ENCODE measurements at places on chromosomes 3 and 15.

DNA sequence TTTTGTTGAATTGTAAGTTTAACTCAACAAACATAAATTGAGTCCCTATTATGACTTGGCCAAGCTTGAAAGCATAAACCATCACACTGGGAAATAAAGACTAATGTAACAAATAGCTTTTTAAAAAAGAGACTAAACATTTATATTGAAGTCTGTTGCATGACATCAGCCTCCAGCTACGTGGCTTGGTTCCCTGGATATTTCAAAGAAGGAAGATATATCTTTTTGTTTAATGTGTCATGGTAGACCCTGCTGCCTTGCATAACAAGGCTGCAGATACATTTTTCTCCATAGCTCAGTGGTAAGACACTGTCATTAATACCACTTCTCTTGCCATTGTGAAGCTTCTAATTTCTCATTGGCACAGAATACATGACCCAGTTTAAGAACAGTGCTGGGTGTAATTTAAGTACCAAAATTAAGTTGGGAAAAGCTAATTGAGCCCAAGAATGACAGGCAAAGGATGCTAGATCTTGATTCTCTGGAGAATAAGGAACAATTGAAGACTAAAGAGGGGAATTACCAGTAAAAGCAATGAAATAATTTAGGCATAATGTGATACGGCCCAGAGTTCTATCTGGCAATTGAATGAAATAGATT is 14.0 kb downstream of the RCN2 start:
- no peak for DNase-seq

- no peak for DNase-seq
Measured at GRCh38 chr15:74406517-74406916, 27.2 kb downstream of the SEMA7A start.

GRCh38 chr3:169541528-169541927 is 122.0 kb downstream of the MECOM start:
- DNase-seq = no peak

DNA sequence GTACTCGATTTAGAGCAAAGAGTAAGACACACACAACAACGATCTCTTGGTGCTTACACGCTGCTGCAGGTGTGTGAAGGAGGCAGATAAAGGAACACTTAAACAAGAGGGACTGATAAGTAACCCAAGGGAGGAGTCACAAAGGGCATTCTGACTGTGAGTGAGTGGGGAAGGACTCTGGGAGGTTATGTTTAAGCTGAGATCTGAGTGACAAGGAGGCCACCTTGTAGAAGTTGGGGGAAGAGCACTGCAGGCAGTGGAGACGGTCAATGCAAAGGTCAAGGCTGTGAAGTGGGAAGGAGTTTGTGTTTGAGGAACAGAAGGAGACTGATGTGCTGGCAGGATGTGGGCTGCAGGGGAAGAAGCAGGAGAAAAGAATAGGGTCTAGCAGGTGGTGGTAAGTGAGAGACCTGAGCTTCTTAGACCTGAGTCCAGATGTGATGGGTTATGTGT is 63.1 kb downstream of the LPP start:
- no peak for DNase-seq

GRCh38 chr15:100019601-100020000 is 286.4 kb upstream of the LYSMD4 start:
- no peak for DNase-seq

- no peak for DNase-seq
Measured at GRCh38 chr3:189282741-189283140, 111.0 kb downstream of the TPRG1 start.

DNA sequence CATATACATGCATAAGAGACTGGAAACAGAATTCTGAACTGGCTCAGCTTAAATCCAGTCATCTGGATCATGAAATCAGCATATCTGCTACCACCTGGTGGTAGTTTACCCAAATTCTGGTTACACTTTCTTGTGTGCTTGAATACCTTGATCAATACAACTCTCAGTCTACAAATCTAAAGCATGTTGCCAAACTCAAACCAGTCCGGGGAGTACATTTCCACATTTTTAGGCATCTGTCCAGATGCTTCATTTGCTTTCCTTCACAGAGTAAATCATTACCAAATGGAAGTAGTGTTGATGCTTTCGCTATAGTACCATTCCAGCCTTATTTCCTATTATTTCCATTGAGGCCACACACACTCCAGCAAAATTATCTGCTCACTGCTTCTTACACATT is 126.4 kb downstream of the P2RY1 start:
- DNase-seq = no peak

GRCh38 chr3:59545374-59545773 is 495.5 kb upstream of the CFAP20DC start:
- DNase-seq = no peak

DNA sequence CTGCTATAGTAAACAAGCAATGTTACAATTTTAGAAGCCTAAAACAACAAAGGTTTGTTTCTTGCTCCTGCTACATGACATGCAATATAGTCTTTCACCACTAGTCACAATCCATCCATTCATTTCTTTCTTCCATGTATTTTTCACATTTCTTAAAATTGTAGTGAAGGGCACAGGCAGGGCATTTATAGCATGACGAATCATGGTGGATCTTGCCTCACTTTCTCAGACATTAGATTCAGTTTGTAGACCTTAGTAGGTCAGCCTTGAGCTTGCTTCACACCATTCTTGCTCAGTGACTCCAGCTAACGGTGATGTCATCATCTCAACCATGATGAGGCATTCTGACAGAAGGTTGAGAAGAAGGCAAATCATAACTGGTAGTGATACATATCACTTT is 546.8 kb downstream of the TBL1XR1 start:
- no peak for DNase-seq

GRCh38 chr3:145088917-145089316 is 1072.1 kb downstream of the PLOD2 start:
- no peak for DNase-seq

DNA sequence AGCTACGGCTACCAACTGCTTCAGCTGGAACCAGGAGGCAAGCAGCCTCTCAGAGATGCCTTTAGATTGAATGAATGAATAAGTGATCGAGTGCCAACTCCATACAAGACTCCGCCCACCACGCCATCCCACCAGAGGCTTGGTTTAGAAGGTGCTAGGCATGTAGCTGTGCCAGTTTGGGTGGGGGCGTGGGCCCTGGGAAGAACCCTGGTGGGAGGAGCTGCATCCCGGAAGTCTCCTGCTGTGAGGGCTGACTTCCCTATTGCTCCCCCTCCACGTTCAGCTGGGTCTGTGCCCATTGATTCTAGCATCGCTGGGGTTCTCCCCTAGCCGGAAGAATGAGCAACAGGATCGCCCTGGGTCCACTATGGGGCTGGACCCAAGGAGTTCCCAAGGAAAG is 20.9 kb downstream of the LINGO1 start:
- DNase-seq = no peak

- no peak for DNase-seq
Measured at GRCh38 chr3:105938101-105938500, 69.3 kb upstream of the CBLB start.

DNA sequence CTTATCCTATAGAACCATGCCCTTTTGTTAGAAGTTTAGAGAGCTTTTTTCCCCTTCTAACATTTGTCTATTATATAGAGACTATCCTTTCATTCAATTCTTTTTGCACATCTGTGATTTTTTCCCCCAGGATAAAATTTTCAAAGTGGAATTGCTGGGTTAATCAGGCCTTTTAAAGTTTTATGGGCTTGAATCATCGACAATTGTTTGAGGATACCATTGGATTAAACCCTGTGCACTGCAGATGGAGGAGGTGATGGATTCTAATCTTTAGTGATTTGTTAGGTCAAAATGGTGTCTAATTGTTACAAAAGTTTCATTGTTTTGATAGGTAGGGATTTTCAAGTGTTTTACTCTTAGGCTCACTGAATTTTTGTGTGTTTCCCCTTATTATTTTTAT is 463.7 kb upstream of the CFAP20DC start:
- no peak for DNase-seq

GRCh38 chr15:45612790-45613415 is 21.9 kb upstream of the SQOR start:
- no peak for DNase-seq

- no peak for DNase-seq
Measured at GRCh38 chr15:37220949-37221670, 120.8 kb upstream of the MEIS2 start.

DNA sequence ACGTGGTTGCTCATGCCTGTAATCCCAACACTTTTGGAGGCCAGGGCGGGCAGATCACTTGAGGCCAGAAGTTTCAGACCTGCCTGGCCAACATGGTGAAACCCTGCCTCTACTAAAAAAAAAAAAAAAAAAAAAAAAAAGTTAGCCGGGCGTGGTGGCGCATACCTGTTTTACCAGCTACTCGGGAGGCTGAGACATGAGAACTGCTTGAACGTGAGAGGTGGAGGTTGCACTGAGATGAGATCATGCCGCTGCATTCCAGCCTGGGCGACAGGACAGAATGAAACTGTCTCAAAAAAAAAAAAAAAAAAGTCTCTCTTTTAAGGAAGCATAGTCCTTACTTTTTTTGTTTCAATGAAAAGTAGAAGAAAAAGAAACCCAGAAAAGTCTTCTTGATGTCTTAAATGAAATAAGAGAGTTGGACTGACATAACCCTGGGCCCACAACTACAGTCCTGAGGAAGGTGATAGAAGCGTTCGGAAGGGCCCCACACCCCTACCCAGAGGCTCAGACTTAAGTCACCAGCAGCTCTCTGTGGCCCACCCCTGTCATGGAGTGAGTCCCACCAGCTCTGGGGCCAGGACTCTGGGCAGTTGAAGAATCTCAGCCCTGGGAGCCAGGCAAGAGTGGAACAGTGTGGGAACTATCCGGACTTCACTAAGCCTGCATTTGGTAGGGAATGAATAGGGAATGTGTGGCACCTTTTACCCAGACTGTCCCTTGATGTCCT is 2.6 kb downstream of the NME9 start:
- DNase-seq = no peak

- no peak for DNase-seq
Measured at GRCh38 chr3:49454458-49454857, 15.6 kb upstream of the DAG1 start.

- DNase-seq = no peak
Measured at GRCh38 chr3:41652506-41652905, 309.4 kb downstream of the ULK4 start.

- no peak for DNase-seq
Measured at GRCh38 chr3:138397983-138398382, 36.4 kb upstream of the ESYT3 start.

DNA sequence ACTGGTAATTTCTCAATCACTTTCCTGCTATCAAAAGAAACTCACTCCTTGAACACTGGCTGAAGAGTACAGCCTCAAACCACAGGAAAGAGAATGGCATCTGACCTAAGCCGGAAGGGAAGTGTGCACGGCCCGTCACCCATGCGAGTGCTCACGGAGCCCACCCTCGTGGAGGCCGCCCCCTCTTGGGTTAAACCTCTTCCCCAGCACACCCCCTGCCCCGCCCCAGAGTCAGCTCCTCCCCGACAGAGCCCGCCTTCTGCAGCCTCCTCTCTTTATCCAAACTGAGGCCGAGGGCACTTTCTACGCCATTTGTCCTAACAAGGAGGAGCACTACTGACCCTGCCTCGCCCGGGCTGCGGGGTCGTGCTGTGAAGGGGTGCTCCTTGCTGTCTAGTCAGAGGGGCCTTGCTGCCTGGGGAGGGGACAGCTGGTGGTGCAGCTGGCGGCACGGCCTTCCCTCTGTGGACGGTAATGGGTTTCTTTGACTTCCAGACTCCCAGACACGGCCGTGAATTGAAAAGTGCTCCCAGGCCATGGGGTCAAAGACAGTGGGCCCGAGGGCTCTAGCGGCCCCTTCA is 137.7 kb downstream of the NSMCE3 start:
- no peak for DNase-seq

- no peak for DNase-seq
Measured at GRCh38 chr3:119157971-119158370, 12.0 kb downstream of the TEX55 start.

DNA sequence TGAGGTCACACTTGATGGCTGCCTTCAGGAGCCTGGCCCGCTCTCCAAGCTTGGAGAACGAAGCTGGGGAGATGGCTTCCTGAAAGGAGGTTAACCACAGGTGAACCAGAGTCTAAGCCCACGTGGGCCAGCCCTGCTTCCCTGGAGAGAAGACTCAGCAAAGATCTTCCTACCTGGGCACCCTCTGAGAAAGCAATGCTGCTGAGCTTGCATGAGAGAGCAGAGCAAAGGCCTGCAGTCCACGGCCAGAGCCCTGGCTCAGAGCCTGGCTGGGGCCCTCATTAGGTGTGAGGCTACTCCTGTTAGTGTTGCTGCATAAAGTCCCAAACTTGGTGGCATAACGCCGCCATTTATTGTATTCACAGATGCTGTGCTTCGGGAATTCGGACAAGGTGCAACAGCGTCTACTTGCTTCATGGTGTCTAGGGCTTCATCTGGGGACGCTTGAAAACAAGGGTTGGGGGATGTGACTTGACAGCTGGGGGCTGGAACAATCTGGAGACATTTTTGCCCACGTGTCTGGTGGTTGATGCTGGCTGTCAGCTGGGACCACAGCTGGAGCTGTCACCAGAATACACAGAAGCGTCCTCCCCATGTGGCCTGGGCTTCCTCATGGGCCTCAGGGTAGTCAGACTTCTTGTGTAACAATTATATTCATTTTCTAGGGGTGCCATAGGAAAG is 87.9 kb upstream of the MEF2A start:
- no peak for DNase-seq

DNA sequence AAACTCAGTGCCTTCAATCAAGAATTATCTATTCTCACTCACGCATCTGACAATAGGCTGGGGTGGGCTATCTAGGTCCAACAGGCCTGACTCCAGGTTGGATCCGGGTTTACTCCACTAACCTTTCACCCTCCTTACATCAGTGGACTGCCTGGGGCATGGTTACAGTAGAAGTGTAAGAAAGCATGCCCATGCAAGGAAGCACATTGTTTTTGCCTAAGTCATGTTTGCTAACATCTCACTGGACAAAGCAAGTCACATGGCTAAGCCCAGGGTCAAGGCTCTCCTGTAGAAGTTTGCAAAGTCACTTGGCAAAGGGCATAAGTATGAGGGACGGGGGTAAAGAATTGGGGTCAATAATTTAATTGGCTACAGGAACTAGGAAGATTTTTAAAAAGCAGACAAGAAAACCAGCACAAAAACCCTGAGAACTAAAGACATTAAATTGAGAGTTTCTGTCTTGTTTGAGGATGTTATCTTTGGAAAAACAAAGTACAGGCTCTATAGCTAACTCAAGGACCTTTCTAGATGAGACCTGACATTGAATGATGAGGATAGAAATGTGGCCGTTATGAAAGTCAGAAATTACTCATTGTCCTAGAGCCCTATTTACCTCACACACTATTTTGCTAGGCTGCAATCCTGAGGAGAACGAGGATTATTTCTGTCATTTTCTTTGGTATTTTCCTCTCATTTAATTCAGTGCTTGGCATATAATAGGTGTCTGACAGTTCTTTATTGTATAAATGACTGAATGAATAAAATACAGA is 214.2 kb downstream of the IL20RB start:
- no peak for DNase-seq

GRCh38 chr15:52717924-52718323 is 38.7 kb upstream of the ATOSA start:
- no peak for DNase-seq

GRCh38 chr15:66872405-66872804 is 170.4 kb downstream of the SMAD6 start:
- no peak for DNase-seq

DNA sequence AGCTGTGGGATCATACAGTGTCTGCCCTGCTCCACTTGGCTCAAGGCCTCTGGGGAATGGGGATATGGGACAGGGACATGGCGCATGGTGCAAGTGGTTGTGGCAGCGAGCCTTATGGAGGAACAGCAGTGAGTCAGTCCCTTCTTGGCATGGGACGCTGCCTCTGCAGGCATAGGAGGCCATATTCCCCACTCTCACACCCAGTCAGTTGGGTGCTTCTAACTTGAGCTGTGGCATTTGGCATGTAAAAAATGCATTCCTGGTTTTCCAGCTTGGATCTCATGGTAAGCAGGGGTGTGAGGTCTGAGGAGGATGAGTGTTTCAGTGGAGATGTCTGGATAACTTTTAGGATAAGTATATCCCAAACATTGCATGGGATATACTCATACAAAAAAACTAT is 31.6 kb upstream of the UBE2Q2 start:
- no peak for DNase-seq
